CD4-positive, alpha-beta T cell treated with Interferon alpha-2 for 1 hour (primary cell): ENCODE measurements at places on chromosomes 4 and X.

DNA sequence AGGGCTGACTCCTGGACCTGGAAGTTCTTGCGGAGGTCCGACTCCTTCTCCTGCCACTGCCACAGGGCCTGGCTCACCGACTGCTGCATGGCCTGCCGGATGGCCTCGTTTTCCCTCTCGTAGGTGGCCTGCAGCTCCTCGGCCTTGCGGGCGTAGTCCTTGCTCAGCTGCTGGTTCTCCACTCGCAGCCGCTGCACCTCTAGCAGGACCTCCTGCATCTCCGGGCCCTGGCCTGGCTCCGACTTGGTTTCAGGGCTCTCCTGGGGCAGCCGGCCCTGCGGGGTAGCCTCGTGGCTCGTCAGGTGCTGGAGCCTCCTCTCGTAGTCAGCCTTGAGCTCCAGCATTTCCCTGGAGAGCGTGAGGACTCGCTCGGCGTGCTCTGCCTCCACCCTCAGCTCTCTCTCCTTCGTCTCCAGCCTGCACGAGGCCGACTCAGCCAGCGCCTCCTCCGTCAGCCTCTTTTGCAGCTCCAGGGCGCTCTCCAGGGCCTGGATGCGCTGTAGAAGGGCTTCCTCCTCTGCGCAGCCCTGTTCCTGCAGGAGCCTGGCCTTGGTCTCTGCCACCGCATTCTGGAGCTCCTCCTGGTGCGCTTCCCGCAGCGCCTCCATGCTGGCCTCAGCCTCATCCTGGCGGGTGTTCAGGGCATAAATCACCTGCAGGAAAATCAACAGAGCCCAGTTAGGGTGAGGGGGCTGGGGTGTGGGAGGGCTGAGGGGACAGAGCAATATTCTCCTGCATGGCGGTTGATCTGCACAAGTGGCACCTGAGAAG is 72.2 kb downstream of the FAM184B start:
- DNase-seq: no peak

GRCh38 chr4:139229534-139230039 is 50.4 kb downstream of the MGARP start:
- no peak for DNase-seq

DNA sequence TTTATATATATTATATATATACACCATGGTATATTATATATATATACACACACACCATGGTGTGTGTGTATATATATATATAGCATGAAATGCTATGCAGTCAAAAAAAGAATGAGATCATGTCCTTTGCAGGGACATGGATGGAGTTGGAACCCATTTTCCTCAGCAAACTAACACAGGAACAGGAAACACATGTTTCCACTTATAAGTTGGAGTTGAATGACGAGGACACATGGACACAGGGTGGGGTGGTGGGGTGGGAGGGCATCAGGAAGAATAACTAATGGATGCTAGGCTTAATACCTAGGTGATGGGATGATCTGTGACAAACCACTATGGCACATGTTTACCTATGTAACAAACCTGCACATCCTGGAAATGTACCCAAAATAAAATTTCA is 293.6 kb upstream of the NDST3 start:
- DNase-seq: no peak

- DNase-seq: no peak
These were observed 8.2 kb downstream of the WDR1 start for GRCh38 chr4:10108391-10108790.

DNA sequence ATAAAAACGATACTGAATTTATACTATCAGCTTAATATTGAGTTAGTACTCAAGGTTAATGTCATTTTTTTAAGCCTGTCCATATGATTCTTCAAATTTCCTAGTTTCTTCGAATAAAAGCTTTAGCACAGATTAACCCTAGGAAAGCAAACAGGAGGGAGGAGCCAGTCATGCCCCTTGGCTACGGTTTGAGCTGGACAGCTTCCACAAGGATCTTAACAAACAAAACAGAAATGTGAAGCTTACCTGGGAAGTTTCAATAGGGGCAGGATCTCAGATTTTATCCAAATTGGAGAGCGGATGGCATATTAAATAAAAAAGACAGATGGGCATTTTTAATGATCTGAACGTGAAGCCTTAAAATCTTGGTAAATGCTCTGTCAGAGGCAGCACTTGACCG is 2.3 kb downstream of the NWD2 start:
- DNase-seq: no peak

DNA sequence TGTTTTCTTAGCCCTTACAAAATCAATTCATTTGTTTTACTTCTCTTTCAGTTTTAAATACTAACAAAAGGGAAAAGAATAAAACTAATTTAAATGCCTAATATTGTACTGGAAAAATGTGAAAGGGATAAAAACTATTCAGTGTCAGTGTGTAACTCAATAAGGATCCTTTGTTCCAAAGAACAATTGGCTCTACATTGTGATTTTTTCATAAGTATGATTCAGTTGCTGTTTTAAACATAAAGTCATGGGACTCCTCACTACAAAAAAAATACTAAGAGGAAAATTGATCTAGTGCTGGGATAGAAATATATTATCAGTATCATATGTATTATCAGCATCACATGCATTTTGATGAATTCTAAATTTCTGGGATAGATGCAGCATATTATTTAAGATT is 199.4 kb upstream of the TRAM1L1 start:
- no peak for DNase-seq

GRCh38 chr4:150248181-150248580 is 169.9 kb downstream of the DCLK2 start:
- no peak for DNase-seq

- DNase-seq: no peak
These were observed 246.3 kb downstream of the PALLD start for GRCh38 chr4:168743131-168743530.

DNA sequence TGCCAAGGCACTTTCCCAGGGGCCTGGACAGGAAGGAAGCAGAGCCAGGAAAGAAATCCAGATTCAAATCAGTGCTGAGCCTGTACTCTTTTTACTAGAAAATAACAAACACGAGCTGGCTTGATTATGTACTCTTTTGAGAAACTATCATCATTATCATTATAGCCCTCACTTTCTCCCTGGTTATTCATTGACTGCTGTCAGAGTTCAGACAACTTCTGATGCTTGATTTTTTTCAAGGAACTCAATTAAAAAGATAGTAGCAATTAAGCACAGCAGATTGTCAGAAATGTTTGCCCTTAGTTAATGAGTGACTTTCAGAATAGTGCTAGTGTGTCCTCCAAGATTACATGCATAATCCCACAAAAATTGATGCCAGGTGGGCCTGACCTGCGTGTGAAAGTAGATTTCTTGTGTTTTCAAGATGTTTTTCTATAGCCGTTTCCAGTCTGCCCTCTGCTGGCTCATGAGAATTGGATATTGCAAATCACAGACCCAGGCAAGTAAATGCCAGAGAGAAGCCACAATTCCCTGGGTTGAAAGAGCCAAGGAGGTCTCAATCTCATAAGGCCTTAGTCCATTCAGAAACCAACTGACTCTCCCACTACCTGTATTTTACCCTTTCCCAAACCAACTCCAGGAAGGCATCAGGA is 14.3 kb upstream of the PNPLA4 start:
- no peak for DNase-seq

- DNase-seq: no peak
These were observed 725 bp downstream of the SMC1A start for GRCh38 chrX:53421772-53422085.

DNA sequence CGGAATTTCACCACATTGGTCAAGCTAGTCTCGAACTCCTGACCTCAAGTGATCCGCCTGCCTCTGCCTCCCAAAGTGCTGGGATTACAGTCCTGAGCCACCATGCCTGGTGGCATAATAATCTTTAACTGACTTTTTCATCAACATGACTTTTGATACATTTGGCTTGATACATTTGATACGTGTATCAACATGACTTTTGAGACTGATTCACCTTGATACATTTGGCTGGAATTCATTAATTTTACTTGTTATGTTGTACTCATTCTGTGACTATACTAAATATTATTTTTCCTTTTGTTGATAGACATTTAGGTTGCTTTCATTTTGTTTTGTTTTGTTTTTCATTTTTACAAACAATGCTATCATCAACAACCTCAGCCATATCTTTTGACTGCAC is 6.3 kb downstream of the TMEM154 start:
- DNase-seq: no peak

DNA sequence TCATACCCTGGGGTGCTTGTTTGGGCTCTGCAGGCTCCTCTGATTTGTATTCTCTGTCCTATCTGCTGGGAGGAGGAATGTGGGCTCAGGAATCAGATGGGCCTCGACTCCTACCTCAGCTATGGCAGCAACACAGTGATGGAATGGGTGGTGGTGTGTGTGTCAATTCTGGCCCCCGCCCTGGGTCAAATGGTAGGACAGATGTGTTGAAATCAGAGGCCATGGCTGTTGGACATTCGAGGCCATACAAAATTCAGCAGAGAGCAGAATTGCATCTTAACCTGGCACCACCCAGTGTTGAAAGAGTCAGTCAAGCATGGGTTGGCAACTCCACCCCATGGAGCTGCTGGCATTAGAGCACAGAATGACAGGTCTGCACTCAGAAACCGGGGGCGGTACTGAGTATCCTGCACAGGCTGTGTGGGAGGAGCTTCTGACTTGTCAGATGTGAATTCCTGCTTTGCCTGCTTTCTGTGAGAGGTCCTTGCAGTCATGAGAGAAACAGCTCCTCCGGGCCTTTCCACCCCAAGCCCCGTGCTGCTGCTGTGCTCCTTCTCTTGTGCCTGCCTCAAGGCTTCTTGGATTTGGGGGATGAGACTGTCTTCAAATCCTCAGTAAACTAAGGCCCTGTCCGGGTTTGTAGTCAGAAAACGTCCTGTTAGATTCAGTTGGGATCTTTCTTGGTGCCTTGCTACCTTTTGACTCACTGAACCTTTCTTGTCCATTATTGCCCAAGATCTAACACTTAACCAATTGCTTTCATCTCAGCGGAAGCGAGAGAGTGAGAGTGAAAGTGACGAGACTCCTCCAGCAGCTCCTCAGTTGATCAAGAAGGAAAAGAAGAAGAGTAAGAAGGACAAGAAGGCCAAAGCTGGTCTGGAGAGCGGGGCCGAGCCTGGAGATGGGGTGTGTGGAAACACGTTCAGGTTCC is 13.0 kb downstream of the DKC1 start:
- DNase-seq: no peak
